ENCODE measurements at places on chromosomes 16 and 17.

DNA sequence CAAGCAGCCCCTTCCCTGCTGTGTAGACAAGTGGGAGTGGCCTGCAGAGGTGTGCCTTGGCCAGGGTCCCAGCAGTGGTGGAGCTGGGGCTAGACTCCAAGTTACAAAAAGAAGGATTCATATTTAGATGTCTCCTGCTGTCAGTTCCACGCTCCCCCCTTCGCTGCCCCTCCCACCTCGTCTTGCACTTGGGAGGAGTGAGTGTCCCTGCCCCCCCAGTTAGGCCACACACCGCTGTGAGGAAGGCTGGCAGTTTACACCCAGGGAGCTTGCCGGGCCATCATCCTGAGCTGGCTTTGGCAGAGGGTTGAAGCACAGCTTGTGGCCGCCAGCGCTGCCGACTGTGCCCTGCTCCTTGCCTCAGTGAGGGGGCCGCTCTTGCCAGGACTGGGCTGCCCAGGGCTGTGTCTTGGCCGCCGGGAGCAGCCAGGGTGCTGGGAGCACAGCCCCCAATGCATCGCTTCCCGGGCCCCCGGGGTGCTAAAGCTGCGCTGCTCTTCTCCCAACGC, 44.3 kb downstream of the ELAC2 start:
- DNase-seq, result peak; percentile 16

GRCh38 chr17:28421787-28422305, 15.8 kb upstream of the SLC46A1 start:
- no peak for DNase-seq

- no peak for DNase-seq
Measured at GRCh38 chr17:9054126-9054975, 33.0 kb downstream of the NTN1 start.

DNA sequence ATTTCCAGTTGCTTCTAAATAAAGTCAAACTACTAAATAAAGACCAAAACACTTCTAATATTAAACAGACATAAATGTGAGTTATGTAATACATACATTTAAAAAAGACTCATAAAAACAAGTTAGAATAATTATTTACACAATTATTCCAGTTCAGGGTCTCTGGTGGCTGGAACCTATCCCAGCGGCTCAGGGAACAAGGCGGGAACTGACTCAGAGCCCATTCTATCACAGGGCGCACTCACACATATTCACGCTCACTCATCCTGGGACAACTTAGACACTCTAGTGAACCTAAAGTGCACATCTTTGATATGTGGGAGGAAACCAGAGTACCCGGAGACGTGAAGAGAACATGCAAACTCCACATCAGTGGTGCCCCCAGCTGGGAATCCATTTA, 25.0 kb downstream of the PLXDC1 start:
- no peak for DNase-seq
